ENCODE measurements at places on chromosomes 3 and 15.
A peak's percentile ranks its signal among the peaks of the same experiment; 100 is the strongest.

- DNase-seq, result no peak
Observed at GRCh38 chr15:56736308-56736707, 3.0 kb upstream of the ZNF280D start.

DNA sequence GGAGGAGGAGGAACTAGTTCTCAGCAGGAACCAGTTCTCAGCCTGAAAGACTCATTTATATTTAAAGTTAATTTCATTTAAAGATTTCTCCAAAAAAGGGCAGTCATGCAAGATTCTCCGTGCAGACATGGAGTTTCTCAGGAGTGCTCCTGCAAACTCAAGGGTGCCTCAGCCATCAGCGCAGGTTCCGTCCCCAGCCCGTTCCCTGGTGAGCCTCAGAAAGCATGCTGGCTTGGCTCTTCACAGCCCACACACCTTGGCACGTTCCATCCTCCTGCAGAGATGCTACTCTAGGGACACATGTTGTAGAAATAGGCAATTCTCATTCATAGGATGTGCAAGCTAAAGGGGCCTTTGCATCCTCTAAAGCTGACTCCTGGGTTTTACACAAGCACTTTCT lies 123.0 kb downstream of the LIPC start:
- no peak for DNase-seq

- DNase-seq, result no peak
Observed at GRCh38 chr15:64152507-64153387, 1.2 kb downstream of the SNX22 start.

GRCh38 chr3:166223120-166223519 lies 385.9 kb upstream of the BCHE start:
- no peak for DNase-seq

DNA sequence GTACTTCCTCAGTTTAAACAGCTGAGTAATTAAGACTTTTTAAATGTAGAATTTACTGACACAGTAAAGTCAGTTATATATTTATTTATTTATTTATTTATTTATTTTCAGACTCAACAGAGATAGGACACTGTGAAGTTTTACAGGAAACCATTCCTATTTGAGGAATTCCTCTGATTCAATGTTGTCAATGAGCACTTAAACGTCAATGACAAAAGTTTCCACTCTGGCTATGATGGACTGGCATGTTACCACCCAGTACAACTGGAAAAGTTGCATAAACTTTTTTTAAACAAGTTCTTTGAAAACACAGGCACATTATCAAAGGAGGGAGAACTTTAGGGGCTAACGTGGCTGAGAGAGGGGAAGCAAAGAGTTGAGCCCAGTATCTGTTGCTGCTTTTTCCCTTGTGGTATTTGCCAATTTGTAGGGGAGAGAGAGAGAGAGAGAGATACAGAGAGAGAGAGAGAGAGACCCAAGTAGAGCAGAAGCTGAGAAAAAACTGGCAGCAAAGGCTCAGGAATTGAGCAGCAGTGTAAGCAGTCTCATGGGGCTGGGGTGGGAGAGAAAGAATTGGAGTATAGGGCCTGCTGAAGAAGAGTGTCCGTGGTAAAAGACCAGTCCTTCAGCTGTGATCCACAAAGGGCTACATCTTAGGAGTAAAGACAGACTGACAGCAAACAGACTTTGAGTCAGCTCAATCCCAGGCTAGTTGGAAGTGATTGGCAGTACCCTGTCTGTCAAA lies 18.3 kb upstream of the ACTC1 start:
- DNase-seq, result no peak

- no peak for DNase-seq
Observed at GRCh38 chr15:69475769-69476358, 23.2 kb downstream of the RPLP1 start.

GRCh38 chr3:157134620-157135191 lies 25.2 kb downstream of the CCNL1 start:
- DNase-seq, result no peak

DNA sequence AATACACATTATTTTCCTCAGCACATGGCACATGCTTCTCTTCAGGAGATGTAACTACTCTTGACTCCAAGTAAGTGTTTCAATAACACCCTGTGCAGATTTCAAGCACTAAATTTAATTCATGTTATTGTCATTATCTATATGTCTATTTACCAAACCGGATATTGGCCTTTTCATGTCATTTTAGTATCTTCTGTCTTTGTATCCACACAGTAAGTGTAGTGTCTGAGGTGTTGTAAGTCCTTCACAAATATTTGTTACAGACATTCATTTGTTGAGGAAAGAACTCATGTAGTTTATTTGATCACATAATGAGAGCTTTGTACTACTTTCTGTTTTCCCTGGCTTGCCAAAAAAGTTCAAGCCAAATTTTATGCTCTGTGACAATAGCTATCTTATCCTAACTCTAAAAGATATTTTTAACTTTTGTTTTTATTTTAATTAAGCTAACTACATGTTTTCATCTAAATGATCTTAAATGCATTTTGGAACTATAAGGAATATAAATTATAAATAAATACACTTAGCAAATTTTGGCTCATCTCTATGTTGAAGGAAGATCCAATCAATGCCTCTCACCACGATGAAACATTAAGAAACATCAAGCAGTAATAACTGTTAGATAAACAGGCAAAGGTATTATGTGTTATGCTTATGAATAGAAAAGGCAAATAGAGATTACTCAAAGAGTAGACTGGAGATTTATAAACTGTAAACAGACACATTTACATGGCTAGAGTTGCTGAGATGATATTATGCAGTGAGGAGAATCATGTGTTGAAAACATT lies 48.3 kb downstream of the SPTSSB start:
- no peak for DNase-seq

DNA sequence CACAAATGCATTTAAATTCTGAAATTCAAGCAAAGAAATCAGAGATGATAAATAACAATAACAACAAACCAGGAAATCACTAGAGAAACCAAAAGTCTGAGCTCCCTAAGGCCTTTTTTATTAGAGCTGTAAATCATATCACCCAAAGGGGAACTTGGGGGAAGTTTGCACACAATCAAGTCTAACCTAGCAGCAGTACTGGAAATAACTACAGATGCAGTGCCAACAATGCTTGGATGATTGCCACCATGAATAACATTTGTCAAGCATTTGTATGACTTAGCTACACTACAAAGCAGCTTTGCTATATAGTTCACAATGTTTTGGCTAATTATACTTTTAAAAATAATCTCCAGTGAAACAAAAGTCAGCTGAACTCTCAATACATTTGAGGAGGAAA lies 27.8 kb downstream of the SHQ1 start:
- no peak for DNase-seq

DNA sequence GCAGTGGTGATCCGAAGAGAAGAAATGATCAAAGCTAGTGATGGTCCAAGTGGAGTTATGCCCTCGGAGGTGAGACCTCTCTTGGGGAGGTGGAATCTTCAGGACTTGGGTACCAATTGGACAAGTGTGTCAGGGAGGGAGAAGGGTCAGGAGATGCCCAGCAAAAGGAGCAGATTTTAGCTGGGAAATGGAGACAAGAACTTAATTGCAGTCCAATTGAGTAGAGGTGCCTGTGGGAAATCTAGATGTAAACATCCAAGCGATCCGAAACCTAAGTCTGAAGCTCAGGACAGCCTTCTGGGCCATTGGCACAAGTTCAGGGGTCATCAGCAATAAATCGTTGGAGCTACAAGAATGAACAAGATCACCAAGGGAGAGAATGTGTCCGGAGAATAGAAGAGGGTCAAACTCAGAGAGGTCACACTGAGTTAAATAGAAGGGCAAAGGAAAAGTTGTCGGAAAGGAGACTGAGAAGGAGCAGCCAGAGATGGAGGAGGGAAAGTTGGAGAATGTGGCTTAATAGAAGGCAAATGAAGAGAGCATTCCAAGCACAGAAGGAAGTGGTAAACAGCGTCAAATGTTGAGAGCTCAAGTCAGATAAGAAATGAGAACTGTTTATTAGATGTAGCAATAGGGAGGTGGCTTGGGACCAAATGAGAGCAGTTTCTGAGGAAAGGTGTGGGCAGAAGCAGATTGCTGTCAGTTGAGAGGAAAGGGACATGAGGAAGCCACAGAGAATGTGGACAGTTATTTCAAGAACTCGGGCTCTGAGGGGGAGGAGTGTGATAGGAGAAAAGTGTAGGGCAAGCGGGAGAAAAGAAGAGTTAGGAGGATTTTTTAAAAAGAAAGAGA lies 64.2 kb upstream of the FNDC3B start:
- peak; percentile 90 for DNase-seq

DNA sequence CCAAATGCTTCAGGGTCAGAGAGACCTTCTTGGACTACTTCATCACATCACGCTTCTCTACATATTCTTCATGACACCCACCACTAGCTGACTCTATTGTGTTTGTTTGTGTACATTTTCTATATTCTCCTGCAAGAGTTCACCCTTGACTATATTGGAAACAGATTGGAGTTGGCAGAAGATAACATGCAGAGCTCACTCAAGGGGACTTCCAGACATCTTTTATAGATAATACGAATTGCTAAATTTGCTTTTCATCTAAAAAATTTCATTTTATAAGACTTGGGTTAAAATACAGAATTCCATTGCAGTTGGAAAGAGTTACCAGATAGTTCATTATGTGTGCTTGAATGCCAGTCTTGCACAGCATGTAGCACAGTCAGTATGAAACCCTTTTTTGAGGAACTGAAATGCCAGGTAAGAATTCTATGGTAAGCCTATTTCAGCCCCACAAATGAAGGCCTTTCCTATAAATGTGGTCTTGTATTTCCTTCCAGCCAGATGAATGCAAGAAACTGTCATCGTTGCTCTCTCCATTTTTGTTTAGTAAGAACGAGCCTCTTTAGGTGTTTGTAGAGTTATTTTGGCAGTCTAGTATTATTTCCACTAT lies 177.6 kb downstream of the GHSR start:
- no peak for DNase-seq

- no peak for DNase-seq
Observed at GRCh38 chr15:41423979-41424659, 7.2 kb downstream of the RTF1 start.

- DNase-seq, result no peak
Observed at GRCh38 chr15:78950343-78950742, 5.5 kb upstream of the CTSH start.

GRCh38 chr3:13072239-13072599 lies 1.0 kb downstream of the IQSEC1 start:
- no peak for DNase-seq

DNA sequence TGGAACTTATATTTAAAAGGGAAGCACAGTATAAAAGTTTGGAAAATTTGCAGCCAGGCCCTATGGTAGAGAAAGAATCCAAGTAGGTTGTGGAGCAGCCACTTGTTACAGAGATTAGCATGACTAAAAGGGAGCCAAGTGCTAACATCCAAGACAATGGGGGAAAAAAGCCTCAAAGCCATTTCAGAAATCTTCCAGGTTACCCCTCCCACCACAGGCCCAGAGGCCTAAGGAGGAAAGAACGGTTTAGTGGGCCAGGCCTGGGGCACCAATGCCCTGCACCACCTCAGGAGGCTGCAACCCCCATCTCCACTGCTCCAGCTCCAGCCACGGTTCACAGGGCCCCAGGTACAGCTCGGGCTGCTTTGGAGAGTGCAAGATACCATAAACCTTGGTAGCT lies 69.9 kb downstream of the IGF2BP2 start:
- DNase-seq, result no peak

DNA sequence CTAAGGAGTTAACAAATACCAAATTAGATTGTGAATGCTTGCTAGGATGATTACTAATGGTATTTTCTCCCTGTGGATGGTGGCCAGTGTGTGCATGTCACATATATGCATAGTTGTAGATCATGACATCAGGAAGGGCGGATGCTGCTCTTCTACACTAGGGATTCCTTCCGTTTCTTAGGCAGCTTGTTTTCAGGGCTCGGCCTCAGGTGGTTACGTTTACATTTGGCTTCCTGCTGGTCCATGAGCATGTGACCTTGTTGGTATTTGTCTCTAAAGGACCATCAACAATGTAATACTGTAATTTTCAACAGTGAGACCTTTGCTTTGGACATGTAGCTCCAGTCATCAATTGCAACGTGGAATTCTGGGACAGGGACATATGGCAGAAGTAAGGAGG lies 221.4 kb downstream of the NR1D2 start:
- no peak for DNase-seq

DNA sequence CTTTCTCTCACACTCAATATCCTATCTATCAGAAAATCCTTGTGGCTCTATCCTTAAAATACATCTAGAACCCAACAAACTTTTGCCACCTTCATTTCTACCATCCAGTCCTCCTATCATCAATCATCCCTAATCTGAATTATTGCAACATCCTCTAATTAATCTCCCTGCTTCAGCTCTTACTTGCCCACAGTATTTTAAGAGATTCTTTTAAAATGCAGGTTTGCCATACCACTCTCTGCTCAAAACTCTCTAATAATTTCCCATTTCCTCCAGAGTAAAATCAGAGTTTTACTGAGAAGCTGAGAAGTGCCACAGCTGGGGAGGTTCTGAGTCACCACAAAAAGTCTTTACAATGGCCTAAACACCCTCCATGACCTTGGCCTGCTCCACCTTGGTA lies 234.3 kb upstream of the ZPLD1 start:
- DNase-seq, result no peak

DNA sequence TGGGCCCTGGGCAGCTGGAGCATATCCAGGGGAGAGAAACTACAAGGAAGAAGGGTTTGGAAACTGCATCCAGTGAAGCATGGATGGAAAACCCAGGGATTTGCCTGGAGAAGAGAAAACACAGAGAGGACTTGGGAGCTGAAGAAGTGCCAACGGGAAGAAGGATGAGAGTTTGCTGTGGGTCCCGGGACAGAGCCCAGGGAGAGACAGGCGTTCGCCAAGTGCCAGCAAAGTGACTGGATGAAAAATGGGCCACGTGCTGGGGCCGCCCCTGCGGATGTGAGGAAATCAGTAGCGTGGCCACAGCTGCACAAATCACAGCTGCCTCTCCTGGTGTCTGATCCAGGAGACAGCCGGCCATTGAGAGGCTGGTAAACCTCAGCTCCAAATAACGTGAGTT lies 70.4 kb downstream of the HES1 start:
- DNase-seq, result peak; percentile 36

GRCh38 chr3:49723296-49723627 lies 489 bp downstream of the GMPPB start:
- no peak for DNase-seq

- no peak for DNase-seq
Observed at GRCh38 chr15:90706394-90707327, 10.5 kb upstream of the BLM start.

- no peak for DNase-seq
Observed at GRCh38 chr3:78794431-78794830, 973.4 kb downstream of the ROBO1 start.

DNA sequence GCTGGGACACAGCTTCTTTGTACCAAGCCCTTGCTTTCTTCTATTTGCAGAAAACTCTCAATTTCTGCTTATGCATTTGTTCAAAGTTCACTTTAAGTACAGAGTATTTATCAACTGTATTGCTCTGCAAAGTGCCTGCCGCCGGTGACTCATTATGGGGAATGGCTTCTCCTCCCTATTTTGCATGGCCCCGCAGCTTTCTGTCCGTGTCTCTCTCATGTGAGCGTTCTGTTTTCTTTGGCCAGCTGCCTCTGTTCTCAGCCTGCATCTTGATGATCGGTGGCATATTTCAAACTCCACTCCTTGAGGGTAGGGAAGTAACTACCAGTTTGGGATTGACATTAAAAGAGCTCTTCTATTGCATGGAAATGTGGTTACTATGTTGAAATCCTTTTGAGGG lies 28.6 kb upstream of the ST8SIA2 start:
- DNase-seq, result no peak

- DNase-seq, result no peak
Observed at GRCh38 chr3:102471001-102471400, 36.2 kb downstream of the ZPLD1 start.

- no peak for DNase-seq
Observed at GRCh38 chr3:138284957-138285477, 44.6 kb downstream of the NME9 start.

- no peak for DNase-seq
Observed at GRCh38 chr15:100887211-100887913, 7.7 kb downstream of the ALDH1A3 start.

GRCh38 chr15:97615114-97615513 lies 345.4 kb upstream of the ARRDC4 start:
- DNase-seq, result no peak
